ENCODE measurements at places on chromosomes 5 and 9.

GRCh38 chr5:14270209-14270702 is 127.1 kb downstream of the TRIO start:
- peak; percentile 93 for DNase-seq

GRCh38 chr9:34988218-34989002 is 1.1 kb upstream of the DNAJB5 start:
- DNase-seq: peak; percentile 43

GRCh38 chr5:158463938-158464337 is 605.0 kb upstream of the CLINT1 start:
- no peak for DNase-seq

DNA sequence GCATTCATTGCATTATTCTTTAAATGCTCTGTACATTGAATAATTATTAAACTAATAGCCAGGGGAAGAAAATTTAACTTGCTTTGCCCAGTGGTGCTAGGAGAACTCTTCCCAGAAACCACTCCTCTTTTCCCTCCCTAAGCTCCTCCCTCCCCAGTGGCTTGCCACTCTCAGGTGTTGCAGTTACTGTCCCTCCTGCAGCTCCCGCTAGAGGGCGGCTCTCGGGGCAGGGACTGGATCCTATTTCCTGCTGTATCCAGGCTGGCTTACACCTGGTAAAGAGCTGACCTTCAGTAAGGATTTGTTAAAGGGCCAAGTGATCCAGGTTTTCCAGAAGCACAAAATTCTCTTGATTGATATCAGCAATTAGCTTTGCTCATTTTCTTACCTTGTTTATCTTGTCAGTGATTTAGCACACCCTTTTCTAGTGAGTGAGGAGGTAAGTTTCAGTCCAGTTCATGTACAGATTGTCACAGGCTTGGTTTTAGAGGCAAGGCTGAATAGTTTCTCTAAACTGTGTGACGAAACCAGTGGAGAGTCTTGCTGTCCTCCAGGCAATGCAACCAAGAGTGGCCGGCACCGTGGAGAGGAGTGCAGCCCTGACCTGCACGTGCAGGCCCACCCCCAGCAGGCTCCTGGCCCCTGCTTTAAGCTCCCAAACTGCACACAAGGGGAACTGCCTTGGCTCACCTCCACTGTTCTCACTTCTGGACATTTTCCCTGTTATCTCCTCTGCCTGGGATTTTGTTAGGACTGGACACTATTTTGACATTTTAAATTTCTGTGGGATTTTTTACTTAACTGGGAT is 423.8 kb downstream of the SPOCK1 start:
- DNase-seq: peak; percentile 68

Data from cerebellar cortex (tissue), 1 donor.